ENCODE measurements at places on chromosomes 6 and 20.

- no peak for DNase-seq
These were observed 3.7 kb downstream of the ENPP1 start for GRCh38 chr6:131811500-131811899.

DNA sequence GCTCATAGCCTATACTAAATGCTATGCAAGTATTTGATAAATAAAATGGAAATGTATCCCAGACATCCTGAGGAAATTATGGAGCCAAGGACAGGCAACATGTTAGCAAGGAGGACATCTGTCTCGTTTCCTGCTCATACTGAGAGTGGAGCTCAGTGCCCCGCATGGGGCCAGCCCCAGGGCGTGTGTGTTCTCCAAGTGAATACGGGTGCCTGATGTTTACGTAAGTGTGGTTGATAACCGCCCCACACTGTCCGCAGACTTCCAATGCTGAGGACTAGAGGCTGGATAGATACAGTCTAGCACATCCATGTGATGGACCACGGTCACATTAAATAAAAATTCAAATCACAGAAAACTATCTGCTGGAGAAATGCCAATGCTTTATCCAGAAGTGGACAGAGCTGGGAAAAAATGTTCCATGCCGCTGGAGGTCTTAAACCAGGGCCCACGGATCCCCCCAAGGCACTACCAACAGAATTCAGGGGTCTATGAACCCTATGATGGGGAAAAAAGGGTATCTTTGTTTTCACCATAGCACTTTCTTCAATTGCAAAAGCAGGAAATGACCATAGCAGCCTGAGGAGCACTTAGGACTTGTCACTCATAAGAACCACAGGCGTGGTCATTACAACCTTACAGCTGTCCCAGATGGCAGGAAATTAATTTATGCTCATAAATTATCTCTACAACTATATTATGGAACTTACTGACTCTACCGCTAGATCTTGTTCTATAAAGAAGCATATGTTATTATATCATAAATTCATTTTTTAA is 24.9 kb downstream of the TGM2 start:
- no peak for DNase-seq

DNA sequence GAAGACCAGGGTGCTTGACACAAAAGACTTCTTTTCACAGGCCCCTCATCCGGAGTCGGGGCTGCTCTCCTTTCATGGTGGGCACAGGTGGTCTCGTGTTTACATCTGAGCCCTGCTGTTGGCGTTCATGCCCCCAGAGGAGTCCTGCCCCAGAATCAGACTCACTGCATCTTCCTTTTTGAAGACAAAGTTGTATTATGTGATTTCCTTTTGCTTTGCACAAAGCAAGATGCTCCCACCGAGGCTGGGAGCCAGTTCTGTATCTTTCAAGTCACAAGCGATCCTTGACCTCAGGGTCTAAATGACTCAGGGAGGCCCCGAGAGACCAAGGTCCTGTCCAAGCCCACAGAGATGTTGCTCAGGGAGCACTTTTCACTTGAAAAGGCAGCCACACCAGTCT is 330.5 kb downstream of the THBS2 start:
- DNase-seq = no peak

GRCh38 chr6:112286500-112287144 is 32.3 kb upstream of the LAMA4 start:
- DNase-seq = no peak

DNA sequence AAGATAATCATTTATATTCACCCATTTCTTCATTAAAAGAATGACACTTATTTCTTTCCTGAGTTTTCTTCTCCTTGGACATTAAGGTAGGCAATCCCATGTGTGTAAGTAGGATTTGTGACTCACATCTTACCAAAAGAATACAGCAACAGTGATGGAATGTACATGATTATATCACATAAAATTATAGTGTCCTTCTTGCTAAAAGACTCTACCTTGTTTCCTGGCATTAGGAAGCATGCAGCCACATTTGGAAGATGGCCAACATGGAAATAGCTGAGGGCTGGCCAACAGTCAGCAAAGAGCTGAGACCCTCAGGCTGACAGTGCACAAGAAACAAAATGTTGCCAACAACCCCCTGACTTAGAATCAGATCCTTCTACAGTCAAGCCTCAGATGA is 327.9 kb upstream of the MARCKS start:
- DNase-seq = no peak

GRCh38 chr6:112466373-112467151 is 119.4 kb downstream of the RFPL4B start:
- DNase-seq = no peak

- DNase-seq = no peak
These were observed 70.9 kb upstream of the TBX18 start for GRCh38 chr6:84835340-84835739.

- DNase-seq = no peak
These were observed 8.5 kb downstream of the SCGN start for GRCh38 chr6:25660512-25660911.

GRCh38 chr6:33297406-33297955 is 1.3 kb downstream of the RGL2 start:
- DNase-seq = no peak

DNA sequence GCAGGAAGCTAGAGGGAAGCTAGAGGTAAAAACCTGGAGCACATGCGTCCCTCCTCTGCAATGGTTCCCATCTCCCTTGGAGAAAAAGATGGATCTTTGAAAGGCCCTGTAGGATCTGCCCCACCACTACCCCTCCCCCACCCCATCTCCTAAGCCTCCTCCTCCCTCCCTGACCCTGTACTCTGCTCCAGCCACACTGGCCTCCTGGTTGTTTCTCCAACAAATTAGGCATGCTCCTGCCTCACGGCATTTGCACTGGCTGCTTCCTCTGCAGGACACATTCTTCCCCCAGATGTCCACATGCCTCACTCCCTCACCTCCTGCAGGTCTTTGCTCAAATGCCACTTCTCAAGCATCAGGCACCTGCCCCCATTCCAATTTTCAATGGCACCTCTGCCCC is 45.5 kb downstream of the UBE2V1 start:
- DNase-seq = no peak

- no peak for DNase-seq
These were observed 924.1 kb downstream of the EPHA7 start for GRCh38 chr6:92495242-92495641.

DNA sequence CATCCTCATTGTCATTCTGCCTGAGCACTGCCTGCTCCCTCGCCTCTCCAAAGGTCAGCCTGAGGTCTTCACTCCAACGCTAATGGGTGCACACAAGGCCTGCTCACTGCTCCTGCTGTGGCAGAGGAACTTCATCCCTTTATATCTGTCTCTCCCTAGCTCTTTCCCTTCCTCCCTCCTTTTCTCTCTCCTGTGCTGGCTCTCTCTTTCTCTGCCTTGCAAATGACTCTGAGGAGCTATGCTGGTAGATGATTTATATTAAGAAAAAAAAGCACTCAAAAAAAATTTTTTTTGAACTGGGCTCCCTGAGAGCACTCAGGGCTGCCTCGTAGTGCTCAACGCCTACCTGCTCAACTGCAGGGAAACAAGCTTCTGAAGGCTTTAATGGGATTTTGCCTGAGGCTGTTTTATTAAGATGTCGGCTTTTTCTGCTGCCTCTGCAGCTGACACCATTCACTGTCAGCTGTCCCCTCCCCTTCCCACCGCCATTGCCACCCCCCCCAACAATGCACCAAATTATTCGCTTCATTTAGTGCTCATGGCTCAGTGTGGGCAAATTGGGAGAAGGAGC is 137.7 kb upstream of the DEFB112 start:
- no peak for DNase-seq

- no peak for DNase-seq
These were observed 123.7 kb upstream of the EXOC2 start for GRCh38 chr6:816510-817084.

DNA sequence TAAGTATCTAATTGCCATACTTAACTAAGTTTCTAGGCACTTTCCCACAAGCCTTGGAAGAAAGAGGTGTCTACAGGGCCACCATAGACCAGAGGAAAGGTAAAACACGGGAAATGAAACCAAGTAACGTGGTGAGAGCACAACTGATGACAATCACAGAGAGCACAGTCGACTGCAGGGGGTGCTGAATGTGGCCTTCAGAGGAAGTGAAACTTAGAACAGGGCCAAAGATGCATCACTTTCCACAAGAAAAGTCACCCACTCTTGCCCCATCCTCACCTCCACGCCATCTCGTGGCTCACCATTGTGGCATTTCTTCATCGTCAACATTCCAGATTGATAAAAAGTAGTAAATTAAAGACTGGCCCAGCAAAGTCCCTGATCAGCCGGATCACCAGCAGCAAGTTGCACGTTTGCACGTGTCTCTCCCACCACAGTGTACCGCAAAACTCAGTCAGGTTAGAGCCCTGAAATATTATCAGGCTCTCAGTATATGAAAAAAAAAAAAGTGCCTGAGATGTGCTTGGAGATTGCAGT is 31.4 kb downstream of the HIVEP2 start:
- DNase-seq = peak; percentile 51

DNA sequence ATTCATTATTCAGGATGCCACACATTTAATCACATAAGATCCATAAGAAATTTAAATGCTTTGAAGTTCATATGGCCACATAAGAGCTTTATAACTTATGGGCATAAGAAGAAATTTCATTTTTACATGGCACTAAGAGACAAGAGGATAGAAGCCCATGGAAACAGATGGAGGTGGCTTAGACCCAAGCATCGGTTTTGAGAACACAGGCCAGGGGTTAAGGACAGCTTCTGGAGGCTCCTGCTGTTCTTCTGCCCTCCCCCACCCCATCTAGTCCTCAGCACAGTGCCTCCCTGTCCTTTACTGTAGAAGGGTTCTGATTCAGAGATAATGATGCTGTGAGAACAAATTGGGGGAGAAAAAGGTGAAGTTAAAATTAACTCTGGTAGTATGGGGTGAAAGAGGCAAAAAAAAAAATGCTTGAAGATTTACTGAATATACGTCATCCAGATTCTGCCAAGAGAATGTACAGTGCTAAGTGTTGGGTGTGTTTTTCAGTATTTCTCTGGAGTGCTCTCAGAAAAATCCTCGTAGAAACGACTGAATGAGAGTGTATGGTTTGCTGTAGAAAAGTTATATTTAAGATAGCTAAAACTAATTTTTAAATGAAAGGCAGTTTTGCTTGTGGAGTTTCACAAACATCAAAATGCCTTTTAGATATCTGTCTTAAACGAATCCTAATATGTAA is 539.7 kb downstream of the QKI start:
- DNase-seq = no peak

DNA sequence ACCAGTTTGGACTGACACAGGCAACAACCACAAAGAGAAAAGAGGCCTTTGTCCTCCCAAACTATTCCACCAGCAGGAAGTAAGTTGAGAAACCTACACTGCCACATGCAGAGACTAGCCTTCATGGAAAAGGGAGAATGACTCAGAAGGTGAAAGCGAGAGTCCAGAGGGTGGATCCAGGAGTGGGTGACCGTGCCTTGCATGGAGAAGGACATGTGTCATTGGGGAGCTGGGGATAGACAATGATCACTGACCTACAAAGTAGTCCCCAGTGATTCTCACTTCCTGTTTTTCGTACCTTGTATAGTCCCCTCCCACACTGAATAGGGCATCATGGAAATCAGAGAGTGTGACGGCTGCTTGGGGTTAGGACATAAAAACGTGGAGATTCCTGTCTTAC is 91.9 kb downstream of the MYLK4 start:
- DNase-seq = no peak

GRCh38 chr6:159984268-159984786 is 15.4 kb downstream of the IGF2R start:
- DNase-seq = no peak

DNA sequence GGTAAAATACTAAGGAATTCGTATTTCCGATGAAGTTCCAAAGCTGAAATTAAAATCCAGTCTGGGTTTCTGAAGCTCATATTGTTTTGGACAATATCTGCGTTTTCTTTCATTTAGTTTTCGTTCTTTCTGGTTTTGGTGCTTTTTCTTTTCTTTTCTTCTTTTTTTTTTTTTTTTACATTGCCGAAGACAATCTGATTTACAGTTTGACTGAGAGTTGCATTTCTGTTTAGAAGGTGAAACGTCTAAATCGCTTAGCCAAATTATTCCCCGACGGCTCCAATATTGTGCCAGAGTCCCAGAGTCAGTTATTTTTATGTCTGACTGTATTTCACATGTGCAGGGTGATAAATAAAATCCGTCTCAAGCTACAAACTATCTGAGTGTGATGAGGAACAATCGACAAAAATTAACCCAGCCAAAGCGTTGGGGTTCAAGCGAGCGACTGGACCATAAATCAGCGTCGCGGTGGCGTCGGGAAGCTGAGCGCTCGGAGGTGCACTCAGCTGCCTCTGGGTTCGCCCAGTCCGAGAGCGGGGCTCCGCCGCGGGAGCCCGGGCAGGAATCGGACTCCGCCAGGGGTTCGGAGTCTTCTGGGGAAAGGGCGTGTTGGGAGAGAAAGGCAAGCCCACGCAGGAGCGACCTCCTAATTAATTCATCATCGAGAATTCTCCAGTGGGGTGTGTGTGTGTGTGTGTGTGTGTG is 8.2 kb upstream of the TBX18 start:
- no peak for DNase-seq

DNA sequence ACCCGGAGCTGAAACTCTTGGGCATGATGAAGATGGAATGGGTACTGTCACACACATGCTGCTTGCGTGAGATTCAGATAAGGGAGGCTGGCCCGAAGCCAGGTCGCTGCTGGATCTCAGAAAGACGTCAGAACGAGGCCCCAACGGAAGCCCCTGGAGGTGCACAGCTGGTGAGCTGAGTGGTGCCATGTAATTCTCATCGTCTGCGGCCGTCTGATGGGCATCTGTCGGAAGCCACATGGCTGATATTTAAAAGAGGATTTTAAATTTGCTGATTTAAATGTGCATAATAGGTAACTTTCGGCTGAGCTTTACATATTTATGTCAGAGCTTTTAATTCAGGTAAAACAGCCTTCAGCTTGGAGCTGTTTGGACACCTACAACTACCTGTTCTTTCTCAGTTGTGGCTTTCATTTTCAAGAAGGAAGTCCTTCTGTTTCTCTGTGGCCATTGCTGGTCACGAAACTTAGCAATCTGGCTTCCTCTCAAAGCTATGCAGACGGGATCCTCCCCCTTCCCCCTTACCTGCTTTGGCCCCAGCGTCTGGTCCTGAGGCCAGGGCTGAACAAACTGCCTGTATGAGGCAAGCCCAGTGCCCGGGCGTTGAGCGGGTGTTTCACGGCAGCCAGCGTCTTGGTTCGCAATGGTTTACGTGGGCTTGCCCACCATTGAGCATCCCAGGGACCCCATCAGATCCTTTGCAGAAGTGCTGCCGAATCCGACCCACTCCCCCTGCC is 9.2 kb downstream of the SLCO4A1 start:
- DNase-seq = peak; percentile 58

DNA sequence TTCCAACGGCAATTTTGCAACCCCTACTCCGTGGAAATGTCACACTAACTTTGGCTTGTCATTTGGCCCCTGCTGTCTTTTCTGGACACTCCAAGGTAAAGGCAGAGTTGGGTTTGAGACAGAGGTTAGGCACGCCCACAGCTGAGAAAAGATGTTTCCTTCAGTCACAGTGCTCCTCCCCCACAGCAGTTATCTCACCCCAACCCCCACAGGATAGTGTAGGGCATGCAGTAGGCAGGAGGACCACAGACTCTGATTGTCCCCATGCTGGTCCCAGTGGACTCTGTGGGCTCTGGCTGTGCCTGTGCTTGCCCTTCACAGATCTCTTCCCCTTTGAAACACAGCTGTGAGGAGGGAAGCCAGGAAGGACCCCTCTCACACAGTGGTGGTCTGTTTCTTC is 124.0 kb upstream of the CARMIL1 start:
- no peak for DNase-seq

Measured in stimulated activated CD8-positive, alpha-beta memory T cell treated with anti-CD3 and anti-CD28 coated beads, Interleukin-4, amount 100 ng/mL, for 4 hours (primary cell).